ENCODE measurements at places on chromosomes 3 and 15.
A peak's percentile ranks its signal among the peaks of the same experiment; 100 is the strongest.

DNA sequence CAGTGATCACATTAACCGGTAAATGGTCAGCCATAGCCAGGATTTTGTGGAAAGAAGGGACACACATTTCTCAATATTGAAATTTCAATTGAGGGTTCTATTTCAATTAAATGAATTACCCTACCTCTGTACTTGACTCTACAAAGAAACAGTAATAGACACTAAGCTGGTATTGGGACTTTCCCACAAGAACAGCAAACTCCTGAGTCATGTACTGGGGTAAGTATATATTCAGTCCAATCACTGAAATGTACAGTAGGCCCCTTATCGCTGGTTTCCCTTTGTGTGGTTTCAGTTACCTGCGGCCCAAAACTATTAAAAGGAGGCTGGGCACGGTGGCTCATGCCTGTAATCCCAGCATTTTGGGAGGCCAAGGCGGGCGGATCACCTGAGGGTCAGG, 17.6 kb downstream of the ASB14 start:
- H3K27ac ChIP-seq = no peak overlapping the region
- peaks cover 5% of the 10 kb centered on the region for H3K4me1 ChIP-seq
- no peak for DNase-seq

DNA sequence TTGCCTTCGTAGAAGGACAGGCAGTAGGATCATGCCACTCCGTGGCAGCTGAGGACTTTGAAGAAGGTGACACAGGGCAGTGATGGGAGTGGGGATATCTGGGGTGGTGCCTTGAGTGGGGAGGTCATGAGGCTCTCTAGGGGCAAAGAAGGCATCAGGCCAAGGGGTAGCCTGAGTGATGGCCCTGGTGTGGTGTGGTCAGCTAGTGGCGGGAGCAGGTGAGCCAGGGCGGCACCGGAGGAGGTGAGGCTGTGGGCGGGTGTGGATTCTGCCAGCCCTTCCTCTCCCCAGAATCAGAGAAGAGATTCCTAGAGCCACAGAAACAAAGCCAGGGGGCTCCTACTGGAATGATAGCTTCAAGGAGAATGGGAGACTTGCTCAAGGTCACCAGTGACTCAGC, 18.4 kb downstream of the WNT7A start:
- H3K4me3 ChIP-seq = no peak overlapping the region
- DNase-seq = no peak
- H3K27me3 ChIP-seq = no peaks in the 10 kb centered on the region

DNA sequence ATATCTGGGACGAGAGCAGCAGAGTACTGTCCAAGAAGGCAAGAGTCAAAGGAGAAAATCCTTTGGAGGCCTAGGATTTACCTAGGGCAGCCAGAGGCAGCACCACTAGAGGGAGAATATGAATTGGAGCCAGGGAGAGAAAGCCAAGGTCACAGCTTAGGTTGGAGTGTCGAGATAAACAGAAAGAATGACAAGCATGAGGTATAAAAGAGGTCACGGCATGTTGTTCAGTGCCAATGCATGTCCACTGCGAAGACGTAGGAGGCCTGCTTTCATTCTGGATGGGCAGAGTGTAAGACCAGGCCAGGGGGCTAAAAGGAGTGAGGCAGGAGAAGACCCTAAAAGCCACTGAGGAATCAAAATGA, 47.2 kb downstream of the THBS1 start:
- peaks cover 14% of the 10 kb centered on the region for H3K36me3 ChIP-seq
- H3K27me3 ChIP-seq = no peaks in the 10 kb centered on the region
- no peak for DNase-seq
- peaks cover 79% of the 10 kb centered on the region for H3K4me1 ChIP-seq
- peak overlapping the region; percentile 4 for H3K4me3 ChIP-seq

GRCh38 chr3:30607032-30607833, 832 bp downstream of the TGFBR2 start:
- no peaks in the 10 kb centered on the region for H3K27me3 ChIP-seq
- peak overlapping the region; percentile 80 for H3K4me3 ChIP-seq
- H3K36me3 ChIP-seq = peaks cover 7% of the 10 kb centered on the region
- peaks cover 67% of the 10 kb centered on the region for H3K4me1 ChIP-seq
- peak; percentile 78 for DNase-seq

GRCh38 chr3:14796403-14797077, 22.2 kb upstream of the FGD5 start:
- H3K4me1 ChIP-seq = no peaks in the 10 kb centered on the region
- H3K4me3 ChIP-seq = no peak overlapping the region
- H3K27me3 ChIP-seq = no peaks in the 10 kb centered on the region
- H3K36me3 ChIP-seq = no peaks in the 10 kb centered on the region
- DNase-seq = no peak

DNA sequence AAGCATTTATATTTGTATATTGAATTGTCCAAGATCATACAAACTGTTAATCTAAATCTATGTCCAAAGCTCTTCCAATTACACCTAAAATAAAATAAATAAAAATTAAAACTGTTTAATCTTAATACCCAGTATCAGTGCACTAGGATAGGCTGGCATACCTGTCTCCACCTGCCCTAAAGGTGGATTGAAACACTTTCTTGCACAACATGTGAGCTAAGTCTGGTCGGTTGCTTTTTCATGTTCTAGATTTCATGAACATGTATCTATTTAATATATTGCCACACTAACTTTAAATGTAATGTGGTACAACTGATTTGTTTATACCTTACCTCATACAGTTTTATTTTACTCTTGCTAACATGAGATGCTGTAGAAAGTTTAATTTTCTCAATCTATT, 193.0 kb downstream of the VGLL3 start:
- H3K27me3 ChIP-seq = no peaks in the 10 kb centered on the region
- no peak overlapping the region for H3K4me3 ChIP-seq
- no peak for DNase-seq
- no peaks in the 10 kb centered on the region for H3K36me3 ChIP-seq

DNA sequence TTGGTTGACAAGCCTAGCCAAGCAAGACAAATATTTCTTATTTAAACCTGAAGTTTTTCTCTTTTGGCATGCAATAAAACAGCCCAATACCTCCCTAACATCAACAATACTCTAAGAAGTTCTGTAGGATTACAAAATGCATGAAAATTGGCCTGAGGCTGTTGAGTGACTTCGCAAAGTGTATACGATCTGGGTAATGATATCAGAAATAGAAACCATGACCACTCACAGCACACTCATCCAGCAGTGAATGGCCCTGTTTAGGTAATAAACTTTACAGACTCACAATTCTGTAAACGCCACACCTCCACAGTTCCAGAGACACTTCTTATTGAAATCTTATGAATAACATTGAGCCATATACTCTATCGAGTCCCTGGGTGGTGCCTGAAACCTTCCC, 83.0 kb upstream of the NAALADL2 start:
- no peaks in the 10 kb centered on the region for H3K4me1 ChIP-seq
- H3K4me3 ChIP-seq = no peak overlapping the region
- no peak for DNase-seq
- H3K36me3 ChIP-seq = no peaks in the 10 kb centered on the region

DNA sequence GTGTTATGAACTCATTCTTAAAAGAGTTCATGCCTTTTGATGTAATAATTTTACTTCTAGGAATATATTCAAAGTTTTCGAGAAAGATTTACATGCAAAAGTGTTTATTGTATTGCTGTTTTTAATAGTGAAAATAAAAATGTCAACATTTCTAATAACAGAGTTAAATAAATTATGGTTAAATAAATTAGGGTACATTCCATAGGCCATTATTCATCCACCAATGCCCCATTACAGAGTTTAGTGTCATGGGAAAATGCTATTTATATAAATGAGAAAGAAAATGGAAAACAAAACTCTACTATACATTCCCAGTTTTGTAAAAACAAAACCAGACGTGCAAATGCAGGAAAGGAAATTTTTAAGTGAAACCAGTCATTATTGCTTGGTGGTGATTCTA, 538.1 kb upstream of the TBL1XR1 start:
- no peaks in the 10 kb centered on the region for H3K27me3 ChIP-seq
- H3K4me1 ChIP-seq = peaks cover 5% of the 10 kb centered on the region
- no peaks in the 10 kb centered on the region for H3K36me3 ChIP-seq
- H3K4me3 ChIP-seq = no peak overlapping the region
- DNase-seq = no peak

DNA sequence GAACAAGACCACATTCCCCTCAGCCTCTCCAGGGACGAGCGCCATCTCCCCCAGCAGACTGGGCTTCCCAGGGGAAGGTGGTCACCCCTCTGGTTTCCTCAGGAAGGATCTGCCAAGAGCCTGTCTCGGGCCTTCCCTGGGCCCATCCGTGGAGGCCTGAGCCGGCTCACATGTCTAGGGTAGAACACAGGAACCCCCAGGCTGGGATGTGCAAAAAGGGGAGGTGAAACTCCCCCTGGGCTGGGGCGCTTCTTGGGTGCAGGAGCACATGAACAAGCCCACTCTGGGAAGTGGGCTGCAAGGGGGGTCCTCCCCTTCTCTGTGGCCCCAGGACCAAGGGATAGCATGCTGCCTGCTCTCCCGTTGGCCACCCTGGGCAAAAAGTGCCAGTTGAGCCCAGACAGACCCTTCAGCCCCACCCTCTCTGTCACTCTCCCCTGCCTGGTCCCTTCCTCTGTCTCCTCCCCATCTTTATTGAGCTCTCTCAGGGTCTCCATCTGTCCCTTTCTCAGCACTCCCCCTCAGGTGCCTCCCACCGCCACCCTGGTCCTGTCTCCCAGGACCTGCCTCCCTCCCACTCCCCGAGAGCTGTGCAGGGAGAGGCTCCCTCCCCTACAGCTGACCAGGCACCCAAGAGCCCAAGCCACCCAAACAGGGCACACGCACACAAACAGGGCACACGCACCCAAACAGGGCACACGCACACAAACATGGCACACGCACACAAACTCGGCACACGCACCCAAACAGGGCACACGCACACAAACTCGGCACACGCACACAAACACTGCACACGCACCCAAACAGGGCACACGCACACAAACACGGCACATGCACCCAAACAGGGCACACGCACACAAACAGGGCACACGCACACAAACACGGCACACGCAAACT, 864 bp downstream of the SEMA3G start:
- H3K4me3 ChIP-seq = peak overlapping the region; percentile 25
- no peaks in the 10 kb centered on the region for H3K27me3 ChIP-seq
- no peaks in the 10 kb centered on the region for H3K36me3 ChIP-seq
- H3K4me1 ChIP-seq = peaks cover 19% of the 10 kb centered on the region

DNA sequence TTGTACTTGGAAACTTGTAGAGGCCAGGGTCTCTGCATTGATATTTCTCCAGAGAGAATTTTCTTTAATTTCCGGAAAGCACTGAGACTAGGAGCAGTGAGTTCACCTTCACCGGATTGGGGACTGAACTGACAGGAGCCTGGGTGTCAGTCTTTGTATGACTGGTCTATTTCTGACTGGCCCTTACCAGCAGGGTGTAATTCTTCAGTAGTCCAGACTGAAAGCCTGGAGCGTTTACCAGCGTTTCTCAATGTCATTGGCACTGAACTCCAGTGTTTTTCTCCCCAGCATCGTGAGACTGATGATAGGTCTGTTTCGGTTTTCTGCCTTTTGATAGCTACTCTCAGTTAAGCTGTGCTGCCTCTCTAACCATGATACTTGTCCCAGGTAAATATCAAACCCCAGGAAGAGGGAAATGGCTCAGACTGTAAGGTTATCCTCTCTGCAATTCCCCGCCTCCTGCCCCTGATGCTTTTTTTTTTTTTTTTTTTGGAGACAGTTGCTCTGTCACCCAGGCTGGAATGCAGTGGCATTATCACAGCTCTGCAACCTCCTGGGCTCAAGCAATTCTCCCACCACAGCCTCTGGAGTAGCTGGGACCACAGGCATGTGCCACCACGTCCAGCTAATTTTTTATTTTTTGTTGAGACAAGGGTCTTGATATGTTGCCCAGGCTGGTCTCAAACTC, 103.6 kb downstream of the CACNA2D3 start:
- no peaks in the 10 kb centered on the region for H3K4me1 ChIP-seq
- H3K4me3 ChIP-seq = no peak overlapping the region
- no peak for DNase-seq
- H3K27ac ChIP-seq = no peak overlapping the region
- no peaks in the 10 kb centered on the region for H3K36me3 ChIP-seq

DNA sequence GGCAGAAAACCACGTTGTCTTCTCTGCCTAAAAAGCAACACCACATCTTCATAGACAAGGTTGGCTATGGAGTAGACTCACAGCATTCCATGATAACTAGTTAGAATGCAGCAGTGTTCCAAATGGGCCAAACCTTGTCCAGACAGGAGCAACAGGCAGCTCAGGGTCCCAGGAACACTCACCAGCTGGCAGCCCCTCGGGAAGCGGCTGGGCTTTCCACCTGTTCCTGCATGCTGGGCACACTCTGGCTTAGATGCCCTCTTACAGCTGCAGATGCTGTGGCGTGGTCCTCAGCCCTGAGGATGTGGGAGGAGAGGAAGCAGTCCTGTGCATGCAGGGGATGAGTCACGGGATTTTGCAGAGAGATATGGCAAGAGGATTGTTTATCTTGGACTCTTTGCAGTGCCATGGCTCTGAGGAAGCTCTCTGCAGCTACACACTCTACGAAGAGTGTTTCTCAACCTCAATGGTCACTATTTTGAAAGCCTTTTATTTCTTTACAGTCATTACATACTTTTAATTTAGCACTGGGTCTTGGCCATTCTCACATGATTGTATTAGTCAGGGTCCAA, 11.3 kb downstream of the NRROS start:
- H3K27me3 ChIP-seq = no peaks in the 10 kb centered on the region
- peaks cover 8% of the 10 kb centered on the region for H3K36me3 ChIP-seq
- H3K27ac ChIP-seq = peak overlapping the region; percentile 89
- no peak for DNase-seq

DNA sequence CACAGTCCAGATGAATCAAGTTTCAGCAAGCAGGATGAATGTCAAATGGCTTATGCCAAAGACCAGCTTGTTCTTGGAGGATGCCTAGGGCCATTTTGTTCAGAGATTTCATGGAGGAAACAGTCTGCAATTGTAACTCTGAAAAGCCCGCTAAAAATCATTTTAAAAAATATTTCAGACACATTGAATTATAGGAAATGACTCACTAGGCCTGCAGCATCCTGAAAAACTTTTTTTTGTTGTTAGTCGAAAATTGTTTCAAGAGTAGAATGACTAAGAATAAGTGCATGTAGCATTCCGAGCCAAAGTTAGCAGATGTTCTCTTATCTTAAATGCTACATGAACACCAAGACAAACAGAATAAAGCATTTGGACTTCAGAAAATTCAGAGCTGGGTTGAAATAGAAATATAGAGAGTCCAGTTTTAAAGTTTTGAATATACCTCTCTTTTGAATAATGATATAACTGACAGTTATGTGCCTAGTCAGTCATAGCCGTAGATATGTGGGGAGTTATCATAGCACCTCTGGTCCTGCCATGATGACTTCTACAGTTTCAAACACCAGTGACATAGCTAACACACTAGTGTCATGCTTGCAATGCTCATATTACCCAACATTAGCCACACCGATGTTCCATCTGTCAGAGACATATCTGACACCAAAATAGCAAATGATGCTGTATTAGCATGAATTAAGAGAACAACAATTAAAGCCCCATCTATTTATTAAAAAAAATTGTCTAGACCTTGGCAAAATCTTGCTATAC, 1462.8 kb upstream of the GBE1 start:
- H3K36me3 ChIP-seq = no peaks in the 10 kb centered on the region
- H3K27ac ChIP-seq = no peak overlapping the region
- H3K27me3 ChIP-seq = no peaks in the 10 kb centered on the region
- DNase-seq = no peak

DNA sequence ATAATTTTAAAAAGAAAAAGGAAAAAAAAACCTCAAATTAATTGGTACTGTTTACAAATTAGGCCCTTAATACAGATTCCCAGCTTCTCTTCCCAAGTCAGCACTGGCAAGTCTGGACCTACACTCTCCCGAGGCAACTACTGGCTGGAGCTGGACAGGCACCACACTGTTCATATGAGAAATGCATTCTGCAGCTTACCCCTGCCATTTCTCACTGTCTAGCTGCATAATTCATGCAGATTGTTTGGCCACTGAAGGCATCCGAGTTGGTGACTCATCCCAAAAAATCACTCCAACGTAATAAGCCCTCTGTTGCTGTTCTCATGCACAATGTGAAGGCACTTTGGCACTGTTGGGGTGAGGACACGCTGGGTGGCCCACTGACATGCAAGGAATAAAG, 45.3 kb downstream of the ROPN1B start:
- DNase-seq = no peak
- no peaks in the 10 kb centered on the region for H3K4me1 ChIP-seq

All from activated T-cell treated with anti-CD3 and anti-CD28 coated beads, Interleukin-2, amount 50 U/mL, for 72 hours (primary cell).